ENCODE measurements at places on chromosomes 2 and 18.

DNA sequence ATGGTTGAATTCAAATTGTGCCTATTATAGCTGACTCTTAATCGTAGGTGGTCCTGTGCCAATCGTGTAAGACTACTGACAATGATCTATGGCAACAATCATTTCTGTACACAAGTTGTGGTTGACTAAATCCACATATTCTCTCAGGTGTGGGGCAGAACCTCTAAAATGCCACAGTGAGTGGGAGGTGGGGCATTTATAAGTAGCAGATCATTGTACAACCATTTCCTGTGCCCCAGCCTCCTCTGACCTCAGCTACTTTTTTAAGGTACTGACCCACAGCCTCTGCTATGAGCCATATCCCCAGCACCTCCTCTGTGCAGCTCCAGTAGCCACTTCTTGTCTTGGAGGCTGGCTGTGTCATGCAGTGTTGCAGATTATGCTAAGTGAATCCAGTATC, 48.6 kb upstream of the RAPH1 start:
- no peak for DNase-seq

GRCh38 chr2:98869870-98870269, 66.2 kb downstream of the CRACDL start:
- DNase-seq: peak; percentile 96

DNA sequence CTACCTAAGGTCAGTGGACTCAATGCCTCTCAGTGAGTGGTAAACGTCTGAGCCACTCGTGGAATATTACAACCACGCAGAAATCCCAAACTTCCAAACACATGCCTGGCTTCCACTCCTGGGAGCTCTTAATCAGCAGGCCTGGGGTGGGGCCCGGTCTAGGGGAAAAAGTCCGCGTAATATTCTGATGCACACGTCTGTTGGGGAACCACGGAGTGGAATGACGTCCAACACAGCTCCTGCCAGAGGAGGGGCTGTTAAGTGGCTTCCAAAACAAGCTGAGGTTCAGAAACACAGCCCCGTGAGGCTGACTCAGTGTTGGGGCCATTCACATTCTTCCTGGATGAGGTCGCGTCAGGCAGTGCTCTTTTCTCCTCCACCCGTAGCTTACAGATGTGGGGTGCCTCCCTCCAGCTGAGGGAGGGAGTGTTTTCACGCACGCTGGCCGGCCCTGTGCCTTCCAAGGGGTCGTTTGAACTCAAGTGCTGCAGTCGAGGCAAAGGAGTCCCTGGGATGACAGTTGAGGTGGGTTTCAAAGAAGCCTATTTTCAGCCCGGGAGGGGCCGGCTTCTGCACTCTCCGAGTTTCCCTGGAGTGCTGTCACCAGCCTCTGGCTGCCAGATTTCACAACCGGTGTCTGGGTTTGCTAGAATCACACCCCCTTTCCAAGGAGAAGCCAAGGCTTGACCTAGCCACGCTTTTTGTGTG, 73.1 kb downstream of the ACKR3 start:
- no peak for DNase-seq

- DNase-seq: no peak
Measured at GRCh38 chr18:70044632-70045031, 97.0 kb upstream of the CD226 start.

GRCh38 chr2:50611351-50611871, 420.5 kb downstream of the NRXN1 start:
- DNase-seq: no peak

DNA sequence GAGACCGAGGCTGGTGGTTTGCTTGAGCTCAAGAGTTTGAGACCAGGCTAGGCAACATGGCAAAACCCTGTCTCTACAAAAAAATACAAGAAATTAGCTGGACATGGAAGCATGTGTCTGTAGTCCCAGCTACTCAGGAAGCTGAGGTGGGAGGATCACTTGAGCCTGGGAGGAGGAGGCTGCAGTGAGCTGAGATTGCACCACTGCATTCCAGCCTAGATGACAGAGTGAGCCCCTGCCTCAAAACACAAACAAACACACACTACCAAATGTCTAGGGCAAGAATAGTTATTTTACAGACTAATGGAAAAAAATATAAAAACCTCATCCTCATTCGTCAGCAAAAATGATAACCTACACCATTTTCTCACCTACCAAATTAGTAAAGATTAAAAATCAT, 15.3 kb downstream of the BUB1 start:
- DNase-seq: no peak

DNA sequence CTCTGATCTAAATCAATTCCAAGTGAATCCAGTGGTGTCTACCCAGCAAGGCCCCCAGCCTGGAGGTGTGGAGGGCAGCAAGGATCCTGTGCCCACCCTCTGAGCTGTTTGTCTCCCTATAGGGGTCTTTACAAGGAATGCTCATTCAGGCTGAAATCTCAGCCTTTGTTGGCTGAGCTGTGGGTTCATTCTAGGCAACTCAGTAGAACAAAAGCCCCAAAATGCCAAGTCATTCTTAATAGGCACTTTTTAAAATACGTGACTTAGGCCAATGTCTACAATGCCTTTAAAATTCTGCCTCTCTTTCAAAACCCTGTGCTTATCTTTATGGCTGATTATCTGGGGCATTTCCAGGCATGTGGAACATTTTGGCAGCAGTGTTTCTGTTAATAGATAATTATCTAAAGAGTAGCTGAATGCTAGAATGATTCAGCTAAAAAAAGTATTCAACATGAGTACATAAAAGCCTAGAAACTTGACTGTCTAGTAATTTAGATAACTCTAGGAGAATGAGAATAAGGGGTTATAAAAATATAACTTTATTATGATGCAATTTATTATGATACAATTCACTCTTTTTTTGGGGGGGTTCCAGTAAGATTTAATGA, 7.4 kb downstream of the UGT1A6 start:
- DNase-seq: no peak

Measured in SHP77 (cell line).